GM18507 (cell line): ENCODE measurements at places on chromosomes 11 and 22.

- DNase-seq, result no peak
Observed at GRCh38 chr11:29368126-29368525, 648.7 kb downstream of the KCNA4 start.

- no peak for DNase-seq
Observed at GRCh38 chr11:47003180-47003877, 66.8 kb downstream of the CSTPP1 start.

- DNase-seq, result no peak
Observed at GRCh38 chr11:21710809-21711208, 482.1 kb upstream of the ANO5 start.

- DNase-seq, result no peak
Observed at GRCh38 chr11:6351782-6352382, 31.6 kb upstream of the CAVIN3 start.

DNA sequence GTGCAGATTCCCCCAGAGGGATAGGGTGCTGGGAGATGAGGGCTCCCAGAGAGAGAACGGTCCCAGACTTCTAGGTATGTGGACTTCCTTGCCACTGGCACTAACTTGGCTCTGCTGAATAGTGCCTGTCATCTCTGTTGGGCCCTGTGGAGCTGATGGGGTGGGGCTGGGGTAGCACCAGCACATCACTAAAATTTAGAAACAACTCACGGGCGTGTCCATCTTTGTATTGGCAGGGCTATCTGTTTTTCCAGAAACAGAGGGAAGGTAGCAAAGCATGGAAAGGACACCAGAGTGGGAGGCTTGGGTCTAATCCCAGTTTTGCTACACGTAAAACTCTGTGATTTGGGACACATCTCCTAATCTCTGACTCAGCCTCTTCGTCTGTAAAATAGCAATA, 25.8 kb downstream of the SWAP70 start:
- no peak for DNase-seq

DNA sequence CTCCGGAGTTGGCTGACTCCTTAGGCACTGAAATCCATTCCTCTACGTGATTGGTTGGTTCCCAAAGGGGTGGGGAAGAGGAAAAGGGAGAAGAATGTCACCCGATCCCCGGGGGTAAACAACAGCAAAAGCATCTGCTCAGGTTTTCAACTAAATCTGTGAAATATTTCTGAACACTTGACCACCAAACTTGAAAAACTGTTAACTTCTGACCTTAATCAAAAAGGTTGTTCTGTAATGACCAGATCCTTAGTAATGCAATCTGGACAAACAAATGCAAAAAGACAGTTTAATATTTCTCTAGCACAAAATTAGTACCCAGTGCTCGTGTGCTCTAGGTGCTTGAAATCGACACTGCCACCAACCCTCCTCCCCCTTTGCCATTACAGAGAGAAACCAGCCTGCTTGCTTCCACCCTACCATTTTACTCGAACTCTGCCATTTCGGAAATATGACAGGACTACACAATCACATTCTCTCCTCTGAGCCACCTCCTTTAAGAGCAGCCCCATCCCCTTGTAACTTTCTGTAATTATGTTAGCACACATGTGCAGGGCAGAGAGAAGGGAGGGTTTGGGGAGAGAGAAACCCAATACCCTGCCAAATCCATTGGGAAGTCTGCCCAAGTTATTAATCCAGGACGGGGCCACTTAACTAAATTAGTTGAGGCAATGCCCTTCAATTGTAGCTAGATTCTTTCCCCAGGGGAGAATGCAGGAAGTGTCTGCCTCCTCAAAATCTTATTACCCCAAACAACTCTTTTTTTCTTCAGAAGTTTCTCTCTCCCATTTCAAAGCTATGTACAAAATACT, 113.8 kb downstream of the RBFOX2 start:
- no peak for DNase-seq

- no peak for DNase-seq
Observed at GRCh38 chr22:50118557-50119168, 28.9 kb downstream of the MOV10L1 start.

DNA sequence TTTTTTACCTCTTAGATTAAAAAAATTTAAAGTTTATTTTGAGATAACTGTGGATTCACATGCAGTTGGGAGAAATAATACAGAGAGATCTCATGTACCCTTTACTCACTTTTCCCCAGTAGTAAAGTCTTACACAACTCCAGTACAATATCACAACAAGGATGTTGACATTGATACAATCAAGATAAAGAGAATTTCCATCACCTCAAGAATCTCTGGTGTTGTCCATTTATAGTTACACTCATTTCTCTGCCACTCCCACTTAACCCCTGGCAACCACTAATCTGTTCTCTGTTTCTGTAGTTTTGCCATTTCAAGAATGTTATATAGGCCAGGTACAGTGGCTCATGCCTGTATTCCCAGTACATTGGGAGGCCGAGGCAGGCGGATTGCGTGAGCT, 10.5 kb upstream of the ZBED5 start:
- DNase-seq, result no peak

DNA sequence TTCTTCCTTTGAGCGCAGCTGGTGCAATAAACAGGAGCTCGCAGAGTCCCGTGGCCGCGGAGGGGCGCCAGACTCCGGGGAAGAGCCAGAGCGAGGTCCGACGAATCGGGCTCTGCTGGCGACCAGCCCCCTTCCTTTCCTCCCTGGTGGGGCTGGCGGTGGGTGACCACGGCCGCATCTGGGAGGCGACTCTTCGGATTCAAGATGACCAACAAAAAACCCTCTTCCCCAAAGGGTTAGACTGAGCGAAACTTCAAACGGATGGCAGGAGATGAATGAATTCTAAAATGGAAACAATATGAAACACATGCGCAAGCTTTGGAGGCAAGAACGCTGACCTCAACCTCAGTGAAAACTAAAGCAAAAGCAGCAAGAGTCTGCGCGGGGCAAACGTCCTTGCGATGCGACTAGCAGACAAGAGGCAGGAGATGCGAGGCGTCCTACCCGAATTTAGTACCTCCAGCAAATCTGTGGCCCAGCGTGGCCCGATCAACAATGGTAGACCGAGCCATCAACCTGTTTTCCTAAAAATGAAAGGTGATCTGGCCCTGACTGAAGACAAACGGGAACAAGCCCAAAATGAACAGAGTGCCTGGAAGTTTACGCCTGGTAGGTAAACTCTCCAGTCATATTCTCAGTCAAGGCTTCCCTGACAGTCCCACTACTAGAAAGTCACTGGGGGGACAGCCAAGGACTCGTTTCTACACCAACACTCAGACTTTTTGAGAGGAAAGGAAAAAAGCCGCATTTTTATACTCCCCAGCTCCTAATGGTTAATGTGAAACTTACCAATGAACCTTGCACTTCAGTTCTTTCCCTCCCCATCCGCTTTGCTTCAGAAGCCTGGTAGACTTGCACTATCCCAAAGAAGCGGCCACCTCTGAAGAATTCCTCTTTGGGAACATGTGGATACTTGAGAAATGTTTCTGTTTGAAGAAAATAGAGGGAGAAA, 11.6 kb downstream of the MMP3 start:
- no peak for DNase-seq

GRCh38 chr11:68936358-68936636, 32.6 kb downstream of the IGHMBP2 start:
- no peak for DNase-seq

- no peak for DNase-seq
Observed at GRCh38 chr11:24779791-24780190, 282.9 kb downstream of the LUZP2 start.

DNA sequence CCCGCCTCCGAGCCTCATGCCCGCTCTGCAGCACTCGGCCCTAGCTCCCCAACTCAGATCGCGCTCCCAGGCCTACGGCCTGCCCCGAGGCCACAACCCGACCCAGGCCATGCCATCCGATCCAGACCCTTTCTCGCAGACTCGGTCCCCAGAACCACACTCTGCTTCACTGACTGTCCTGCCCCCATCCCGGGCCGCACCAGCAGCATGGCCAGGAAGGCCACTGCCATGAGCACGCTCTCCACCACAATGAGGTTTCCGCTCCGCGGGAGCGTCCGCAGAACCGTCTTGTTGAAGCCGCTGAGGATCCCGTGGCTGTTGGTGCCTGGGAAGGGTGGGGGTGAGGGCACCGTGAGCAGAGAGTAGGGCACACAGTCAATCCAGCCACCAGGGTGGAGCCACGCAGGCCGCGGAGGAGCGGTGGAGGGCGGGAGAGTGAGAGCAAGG, 6.4 kb downstream of the UNC93B1 start:
- no peak for DNase-seq

- DNase-seq, result no peak
Observed at GRCh38 chr11:17517186-17517585, 27.0 kb downstream of the USH1C start.
